ENCODE measurements at places on chromosomes 5 and 9.
A peak's percentile ranks its signal among the peaks of the same experiment; 100 is the strongest.

GRCh38 chr5:57037355-57037754 lies 85.4 kb upstream of the MIER3 start:
- no peak for DNase-seq

- no peak for DNase-seq
Measured at GRCh38 chr5:2754581-2755075, 3.2 kb upstream of the IRX2 start.

GRCh38 chr5:60446917-60447316 lies 253.0 kb downstream of the DEPDC1B start:
- no peak for DNase-seq

DNA sequence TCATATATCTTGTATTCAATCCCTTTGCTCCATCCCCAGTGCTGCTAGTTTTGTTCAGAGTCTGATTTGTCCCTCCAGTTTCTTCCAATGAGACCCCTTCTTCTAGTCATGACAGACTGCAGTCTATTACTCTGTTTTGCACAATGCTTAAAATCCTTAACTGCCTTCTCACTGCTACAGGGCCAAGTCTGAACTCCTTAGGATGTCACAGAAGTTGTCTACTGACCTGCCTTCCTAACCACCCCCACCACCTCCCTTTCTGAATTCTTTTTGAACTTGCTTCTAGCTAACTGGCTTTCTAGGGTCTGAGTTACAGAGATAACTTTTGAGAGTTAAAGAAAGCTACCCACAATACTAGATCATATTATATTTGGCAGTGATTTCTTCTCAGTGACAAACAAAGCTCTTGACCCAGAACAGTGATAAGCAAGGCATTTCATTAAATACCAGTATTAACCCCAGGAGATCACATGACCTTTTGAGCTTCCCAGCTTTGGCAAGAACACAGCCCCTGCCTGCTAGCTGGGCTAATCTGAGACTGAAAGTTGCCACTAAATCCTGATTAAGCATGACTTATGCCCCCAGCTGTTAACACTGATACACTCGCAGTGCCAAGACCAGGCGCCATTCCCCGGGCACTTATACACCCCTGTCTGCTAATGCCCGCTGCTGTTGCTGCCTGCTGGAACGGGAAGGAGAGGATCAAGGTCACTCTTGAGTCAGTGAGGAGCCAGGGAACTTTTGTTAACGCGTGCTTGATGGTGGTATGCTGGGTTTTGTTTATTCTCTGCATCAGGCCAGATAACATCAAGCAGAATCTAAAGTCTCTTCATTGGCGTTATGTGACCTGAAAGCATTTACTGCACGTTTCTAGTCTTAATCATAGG lies 36.4 kb upstream of the ADAMTSL1 start:
- DNase-seq: no peak

DNA sequence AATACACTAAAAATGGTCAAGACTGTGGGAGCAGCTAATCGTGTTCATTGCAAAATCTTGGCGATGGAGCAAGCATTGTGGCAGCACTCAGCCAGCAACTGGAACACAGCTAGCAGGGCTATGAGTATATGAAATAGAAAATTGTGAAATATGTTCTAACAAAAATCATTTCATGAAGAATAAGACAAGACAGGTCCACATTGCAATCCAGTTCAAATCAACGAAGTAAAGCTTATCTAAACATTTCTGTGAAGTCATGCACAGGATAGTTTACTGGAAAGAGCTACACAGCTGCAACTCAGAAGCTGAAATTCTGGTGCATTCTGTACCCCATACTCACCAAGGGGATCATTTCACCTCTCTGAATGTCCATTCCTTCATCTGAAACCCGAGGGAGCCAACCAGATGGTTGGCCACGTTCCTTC lies 5.3 kb upstream of the NFIL3 start:
- DNase-seq: no peak

DNA sequence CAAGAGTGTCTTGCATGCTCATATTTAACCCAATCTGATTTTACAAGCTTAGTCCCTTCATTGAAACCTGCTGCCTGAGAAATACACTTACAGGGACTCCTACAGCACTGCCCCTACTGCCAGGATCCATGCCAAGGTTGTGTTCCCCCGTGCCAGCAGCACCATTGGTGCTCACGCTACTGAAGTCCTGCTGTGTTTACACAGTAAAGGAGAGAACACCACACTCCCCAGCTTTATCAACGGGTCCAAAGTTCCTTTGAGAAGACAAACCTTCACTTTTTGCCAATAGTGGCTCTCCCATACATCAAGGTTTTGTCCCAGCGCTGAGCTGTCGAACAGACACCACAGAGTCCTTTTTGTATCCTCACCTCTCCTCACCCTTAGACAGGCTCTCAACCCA lies 155.1 kb upstream of the WWC1 start:
- no peak for DNase-seq

GRCh38 chr9:117160254-117160653 lies 254.6 kb downstream of the ASTN2 start:
- no peak for DNase-seq

GRCh38 chr5:21919414-21920022 lies 933.6 kb downstream of the CDH12 start:
- DNase-seq: peak; percentile 73
